Naive thymus-derived CD8-positive, alpha-beta T cell (primary cell): ENCODE measurements at places on chromosomes 7 and 10.

DNA sequence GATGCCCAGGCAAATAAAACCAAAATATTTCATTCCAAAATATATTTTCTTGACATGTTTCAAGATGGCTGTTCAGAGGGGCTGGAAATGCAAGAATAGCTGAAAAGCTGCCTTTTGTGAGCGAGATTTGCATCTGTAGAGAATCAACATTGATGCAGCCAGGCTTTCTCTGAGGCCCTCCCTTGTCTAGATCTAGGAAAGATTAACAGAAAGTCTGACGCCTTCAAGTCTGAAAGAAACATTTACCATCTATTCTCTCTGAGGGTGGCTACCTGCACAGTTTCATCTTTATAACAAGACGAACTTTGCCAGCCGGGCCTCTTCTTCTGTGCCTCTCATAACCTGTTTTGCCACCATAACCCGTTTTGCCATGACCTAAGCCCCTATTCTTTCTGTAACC, 170.2 kb downstream of the AKR1D1 start:
- DNase-seq: no peak

DNA sequence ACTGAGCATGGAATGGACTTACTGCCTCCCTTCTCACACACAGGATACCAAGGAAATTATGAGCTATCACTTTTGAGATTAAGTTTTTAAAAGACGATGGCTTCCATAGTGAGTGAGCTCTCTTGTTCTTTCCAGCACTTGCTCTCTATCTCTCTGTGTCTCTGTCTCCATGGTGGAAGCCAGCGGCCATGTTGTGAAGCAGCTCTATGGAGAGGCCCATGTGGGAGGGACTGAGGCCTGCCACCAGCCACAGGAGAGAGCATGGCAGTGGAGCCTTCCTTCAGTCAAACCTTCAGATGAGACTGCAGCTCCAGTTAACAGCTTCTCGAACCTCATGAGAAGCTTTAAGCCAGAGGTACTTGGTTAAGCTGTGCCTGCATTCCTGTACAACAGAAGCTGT, 20.5 kb upstream of the PDIA4 start:
- DNase-seq: no peak

- DNase-seq: no peak
Observed at GRCh38 chr10:28569506-28570159, 36.7 kb downstream of the WAC start.

GRCh38 chr7:91344911-91345310, 80.7 kb downstream of the FZD1 start:
- DNase-seq: no peak

DNA sequence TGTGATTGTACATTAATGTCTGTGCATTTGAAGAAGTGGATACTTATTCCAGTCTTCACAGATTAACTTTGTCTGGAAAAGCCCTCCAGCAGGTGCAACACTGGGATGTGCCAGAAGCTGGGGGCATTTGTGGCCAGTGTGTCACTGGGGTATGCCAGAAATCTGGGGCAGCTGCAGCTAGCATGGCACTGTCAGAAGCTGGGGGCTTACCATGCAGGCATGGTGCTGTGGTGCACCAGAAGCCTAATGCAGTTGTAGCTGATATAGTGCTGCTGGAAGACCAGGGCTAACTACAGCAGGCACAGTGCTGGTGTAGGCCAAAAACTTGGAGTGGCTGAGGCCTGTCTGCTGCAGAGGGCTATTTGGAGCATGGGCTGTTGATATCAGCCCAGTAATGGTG, 270.1 kb downstream of the STK31 start:
- no peak for DNase-seq
